ENCODE measurements at places on chromosomes 16 and 17.

- DNase-seq, result no peak
Observed at GRCh38 chr16:84967828-84968227, 43.5 kb downstream of the ZDHHC7 start.

DNA sequence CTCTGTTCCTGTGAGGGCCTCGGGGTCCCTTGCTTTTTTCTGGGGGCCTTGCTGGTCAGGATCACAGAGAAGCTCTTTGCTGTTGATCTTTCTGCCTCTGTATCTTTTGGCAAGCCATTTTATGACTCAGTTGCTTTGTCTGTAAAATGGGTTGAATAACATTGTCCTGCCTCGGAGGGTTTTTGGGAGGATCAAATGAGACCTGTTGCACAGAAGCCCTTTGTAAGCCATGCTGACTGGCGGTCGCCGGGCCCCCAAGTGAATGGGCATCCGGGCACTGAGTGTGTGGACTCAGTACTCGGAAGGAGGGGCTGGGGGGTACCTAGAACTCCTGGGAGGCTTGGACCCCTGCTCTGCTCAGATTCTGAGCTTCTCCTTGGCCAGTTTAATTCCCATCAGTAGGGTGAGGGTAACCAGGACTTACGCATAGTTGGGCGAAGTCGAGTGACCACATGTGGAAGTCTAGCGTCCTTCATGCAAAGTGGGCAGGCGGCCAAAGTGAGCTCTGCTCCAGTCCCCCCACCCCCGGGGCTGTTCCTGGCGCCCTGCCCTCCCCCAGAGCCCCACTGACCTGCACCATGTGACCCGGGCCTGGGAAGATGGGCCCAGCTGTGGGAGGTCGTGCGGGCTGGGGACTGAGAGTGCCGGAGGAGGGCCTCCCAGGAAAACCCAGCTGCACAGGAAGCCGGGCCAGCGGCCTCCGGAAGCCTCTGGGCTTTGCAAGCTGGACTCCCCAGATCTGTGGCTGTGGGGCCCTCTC lies 284.0 kb downstream of the SEC14L1 start:
- DNase-seq, result no peak

DNA sequence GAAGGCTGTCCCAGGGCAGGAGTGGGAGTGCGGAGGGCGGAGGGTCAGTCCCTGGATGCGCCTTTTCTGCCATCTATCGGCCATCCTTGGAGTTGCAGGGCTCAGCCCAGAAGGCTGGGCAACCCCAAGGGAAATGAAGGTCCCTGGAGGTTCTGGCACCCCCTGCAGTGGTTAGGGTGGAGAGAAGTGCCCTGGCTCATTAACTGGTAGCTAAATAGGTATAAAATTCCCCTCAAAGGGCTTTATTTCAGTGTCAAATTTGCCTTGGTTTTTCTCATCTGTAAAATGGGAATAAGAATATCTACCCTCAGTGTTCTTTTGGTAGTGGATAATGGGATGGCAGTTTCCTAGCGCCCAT lies 22.4 kb downstream of the C17orf75 start:
- peak; percentile 43 for DNase-seq

DNA sequence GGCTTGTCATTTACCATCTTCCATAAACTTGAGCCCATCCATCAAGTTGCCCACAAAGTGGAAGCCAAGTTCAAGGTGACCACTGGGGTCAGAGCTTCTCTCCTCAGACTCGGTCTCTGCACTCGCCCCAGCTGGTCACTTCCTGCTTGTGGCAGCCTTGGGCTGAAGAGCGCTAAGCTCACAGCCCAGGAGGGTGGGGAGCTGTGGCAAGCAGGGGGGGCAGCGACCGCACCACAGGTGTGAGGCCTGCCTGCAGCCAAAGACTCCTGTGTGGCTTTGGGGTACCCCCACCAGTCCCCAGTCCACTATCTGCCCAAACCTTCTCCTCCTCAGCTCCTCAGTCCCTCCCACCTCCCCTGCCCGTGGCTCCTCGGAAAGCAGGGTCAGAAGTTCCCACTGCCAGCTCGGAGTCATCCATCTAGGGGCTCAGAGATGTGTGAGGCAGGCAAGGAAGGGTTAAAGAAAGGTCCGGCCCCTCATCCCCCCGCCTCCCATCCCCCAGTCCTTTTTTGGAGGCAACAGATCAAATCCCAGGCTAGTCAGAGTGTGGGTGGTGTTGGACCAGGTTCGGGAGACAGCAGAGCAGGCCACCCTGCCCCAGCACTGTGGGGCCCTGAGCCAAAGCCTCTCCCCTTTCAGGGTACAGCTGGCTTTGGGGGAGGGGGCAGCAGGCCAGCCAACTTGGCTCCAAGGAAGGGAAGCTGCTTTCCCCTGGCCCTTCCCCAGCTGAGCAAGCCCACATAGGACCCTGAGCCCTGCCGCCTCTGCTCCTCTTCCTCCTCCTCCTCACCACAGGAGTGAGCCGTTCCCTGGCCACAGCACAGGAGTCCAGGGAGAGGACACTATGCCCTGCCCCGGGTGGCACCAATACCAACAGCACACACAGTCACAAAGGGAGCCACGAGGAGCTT lies 3.2 kb downstream of the CSF3 start:
- no peak for DNase-seq

- no peak for DNase-seq
Observed at GRCh38 chr17:49990331-49990730, 4.7 kb downstream of the DLX3 start.

DNA sequence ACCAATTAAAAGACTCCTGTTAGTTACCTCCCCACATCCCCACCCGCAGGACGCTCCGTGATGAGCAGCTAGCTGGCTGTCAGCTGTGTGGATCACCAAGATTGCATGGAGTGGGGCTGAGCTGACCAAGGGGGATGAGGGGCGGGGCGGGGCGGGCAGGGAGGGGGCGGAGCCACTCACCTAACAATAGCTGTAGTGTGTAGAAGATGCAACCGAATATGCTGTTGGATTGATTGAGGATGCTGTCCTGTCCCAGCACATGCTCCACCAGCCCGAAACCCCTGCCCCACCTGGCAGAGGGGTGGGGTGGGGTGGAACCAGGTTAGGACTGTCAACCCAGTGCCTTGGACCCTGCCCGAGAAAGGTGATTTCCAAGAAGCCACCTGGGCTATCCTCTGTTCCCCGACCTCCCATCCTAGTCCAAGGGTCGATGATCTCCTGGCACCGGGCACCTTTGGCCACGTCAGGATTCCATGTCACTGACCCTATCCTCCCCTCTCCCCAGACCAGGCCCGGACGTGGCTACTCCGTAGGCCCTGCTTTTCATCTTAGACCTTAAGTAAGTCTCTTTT lies 1.4 kb downstream of the VKORC1 start:
- no peak for DNase-seq

DNA sequence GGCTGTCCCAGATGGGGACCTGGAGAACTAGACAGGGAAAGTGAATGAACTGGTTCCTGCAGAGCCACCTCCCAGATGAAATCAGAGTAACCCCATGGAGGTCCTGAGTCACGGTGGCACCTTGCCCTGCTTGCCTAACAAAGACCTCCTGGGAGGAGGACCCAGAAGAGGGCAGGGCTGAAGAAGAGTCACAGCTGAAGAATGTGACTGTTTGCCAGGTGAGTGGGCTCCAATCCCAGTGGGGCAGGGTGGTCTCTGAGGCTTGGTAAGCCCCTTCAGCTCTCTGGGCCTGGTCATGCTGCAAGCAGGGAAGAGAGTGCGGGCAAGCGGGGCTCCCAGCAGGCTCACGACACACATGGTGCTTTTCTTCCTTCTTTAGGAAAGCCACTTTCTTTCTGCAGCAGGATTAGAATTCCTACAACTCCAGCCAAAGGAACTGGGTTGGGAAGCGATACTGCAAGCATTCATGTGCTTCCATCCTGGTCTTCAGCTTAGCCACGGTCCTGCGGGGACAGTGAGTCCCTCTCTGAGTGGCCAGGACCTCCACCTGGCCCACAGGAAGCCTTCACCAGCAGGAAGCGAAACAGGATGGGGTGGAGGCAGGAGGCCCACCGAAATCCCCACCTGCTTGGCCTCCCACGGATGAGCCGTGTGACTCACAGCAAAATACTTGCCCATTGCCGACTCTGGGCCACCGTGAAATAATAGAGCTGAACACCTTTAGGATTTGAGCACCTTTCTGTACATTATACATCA lies 4.3 kb downstream of the C16orf74 start:
- DNase-seq, result no peak

DNA sequence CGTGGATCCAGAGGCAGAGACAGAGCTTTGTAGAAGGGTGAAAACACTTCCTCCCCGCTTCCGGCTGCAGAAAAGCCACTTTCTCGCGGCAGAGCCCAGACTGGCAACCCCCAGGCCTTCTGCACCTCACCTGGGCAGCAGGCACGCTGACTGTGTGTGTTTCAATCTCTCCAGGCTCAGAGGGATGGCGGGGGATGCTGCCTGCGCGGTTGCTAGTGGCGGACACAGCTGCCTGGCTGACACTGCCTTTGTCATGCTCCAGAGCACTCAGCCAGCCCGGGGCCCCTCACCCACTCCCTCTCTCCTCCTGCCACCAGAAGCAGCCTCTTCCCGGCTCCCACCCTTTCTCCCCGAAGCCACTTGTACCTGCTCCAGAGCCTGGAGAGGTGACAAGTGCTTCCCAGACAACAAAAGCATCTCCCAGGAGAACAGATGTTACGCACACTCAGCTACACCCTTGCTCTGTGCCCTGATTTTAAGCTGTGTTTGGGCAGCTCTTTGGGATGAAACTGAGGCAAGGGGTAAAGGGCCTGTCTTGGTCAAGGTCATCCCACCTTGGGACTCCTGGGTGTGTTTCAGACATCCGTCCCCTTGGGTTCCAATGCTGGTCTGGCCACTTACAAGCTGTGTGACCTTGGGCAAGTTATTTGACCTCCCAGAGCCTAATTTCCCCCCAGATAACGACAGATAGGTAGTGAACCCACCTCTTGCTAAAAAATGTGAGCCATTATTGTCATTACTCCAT lies 9.2 kb upstream of the GLIS2 start:
- no peak for DNase-seq

- no peak for DNase-seq
Observed at GRCh38 chr16:53817812-53818550, 114.0 kb downstream of the FTO start.

DNA sequence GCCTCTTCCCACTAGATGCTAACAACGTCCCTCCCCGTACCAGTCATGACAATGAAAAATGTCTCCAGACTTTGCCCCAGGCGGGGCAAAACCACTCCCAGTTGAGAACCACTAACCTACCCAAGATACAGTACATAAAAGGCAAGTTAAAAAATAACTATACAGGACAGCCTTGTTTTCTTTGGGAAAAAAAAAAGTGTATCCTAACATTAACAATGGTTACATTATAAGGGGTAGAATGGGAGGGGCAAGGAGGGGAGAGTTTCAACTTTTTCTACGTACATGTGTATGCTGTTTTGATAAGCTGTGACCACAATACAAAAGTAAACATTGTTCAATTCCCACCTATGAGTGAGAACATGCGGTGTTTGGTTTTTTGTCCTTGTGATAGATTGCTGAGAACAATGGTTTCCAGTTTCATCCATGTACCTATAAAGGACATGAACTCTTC lies 94.9 kb downstream of the TOX3 start:
- no peak for DNase-seq

DNA sequence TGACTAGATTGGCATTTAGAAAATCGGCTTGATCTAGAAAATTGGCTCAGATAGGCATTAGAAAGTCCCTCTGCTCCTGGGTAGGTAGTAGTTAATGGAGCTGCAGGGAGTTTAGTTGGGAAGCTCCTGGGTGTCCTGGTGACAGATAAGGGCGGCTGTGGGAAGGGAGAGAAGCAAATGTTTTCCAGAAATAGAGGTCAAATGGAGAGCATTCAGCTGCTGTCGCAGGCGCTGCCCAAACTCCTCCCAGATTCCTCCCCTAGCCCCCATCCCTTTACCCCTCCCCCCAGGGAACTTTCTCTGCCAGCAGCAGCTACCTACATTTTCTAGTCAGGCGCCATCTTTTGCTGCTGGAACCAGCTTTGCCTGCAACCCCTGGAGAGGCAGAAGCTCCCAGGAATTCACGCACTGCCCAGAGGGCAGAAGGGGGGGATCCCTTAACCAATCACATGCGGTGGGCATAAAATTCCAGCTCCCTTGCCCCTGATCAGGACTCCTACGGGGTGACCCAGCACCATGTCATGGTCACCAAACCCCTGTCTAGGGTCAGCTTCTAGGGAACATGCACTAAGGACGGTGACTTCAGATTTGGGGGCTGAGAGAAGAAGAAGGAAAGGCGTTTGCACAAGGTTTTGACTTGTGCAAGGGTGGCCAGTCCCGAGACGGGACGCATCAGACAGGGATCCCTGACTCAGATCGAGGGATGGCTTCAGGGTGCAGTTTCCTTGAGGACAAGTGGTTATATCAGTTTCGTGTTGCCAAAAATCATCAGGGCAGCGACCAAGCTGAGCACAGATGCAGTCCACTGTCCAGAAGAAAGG lies 43.8 kb downstream of the SOCS1 start:
- DNase-seq, result no peak

- DNase-seq, result no peak
Observed at GRCh38 chr17:64150237-64151015, 20.5 kb upstream of the ERN1 start.

DNA sequence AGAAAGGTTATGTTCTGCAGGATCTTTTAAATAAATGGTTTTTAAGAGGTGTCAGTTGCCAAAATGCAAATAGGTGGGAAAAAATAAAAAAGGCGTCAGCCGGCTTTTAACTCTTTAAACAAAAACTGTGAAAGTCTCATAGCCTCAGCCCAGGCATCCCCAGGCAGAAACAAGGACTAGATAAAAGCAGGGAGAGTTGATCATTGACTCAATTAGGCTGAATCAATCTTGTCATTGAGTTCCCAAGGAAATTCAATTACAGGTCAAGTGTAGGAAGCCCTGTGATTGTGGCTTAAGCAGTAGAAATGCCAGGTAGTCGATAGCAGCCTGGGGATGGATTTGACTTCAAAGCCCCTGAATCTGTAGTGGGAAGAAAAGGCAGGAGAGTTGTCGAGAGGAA lies 30.8 kb upstream of the GUCY2D start:
- no peak for DNase-seq

GRCh38 chr17:57357392-57357784 lies 101.1 kb downstream of the MSI2 start:
- DNase-seq, result no peak

DNA sequence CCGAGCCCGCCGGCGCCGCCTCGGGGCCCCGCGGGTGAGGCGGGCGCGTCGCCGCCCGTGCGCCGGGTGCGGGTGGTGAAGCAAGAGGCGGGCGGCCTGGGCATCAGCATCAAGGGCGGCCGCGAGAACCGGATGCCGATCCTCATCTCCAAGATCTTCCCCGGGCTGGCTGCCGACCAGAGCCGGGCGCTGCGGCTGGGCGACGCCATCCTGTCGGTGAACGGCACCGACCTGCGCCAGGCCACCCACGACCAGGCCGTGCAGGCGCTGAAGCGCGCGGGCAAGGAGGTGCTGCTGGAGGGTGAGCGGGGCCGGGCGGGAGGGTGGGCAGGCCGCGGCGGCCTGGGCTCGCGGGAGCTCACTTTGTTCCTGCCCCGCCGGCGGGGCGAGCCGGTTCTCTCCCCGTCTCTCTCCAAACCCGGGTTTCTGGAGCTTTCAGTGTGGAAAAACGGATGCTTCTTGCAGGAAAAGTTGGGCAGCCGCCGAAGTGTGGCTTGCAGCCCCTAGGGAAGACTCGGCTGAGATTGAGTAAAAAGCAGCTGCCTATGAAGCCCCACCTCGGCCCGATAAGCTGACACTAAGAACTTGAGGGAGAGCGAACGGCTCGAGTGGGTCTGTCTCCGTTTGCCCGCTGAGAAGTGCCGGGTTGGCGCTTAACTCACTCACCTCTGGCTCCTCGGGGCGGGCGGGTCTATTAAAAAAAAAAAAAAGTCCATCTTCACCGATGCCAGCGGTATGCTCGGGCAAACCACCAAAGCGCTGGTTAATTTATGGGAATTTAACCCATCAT lies 677 bp downstream of the SNTB2 start:
- DNase-seq, result no peak

- DNase-seq, result no peak
Observed at GRCh38 chr16:30374538-30374937, at the start of gene MYL11. Gene MYL11, plus strand, starts transcription at chr16:30374802. Its CDS starts 56 bp downstream, at chr16:30374858.

Measured in GOT3 (cell line).